ENCODE measurements at places on chromosomes 11 and 22. TPM values are rescaled to one million over a fixed set of nuclear protein-coding genes. Genes with fewer than 3 reads are reported as not detected.

RASL10A gene
- not detected for total RNA-seq

MPPED2 gene
- 5.3 TPM for total RNA-seq

APOA1 gene
- 80.3 TPM for total RNA-seq

METTL15 gene
- total RNA-seq, result 0.32 TPM

SCUBE1 gene
- 2.9 TPM for total RNA-seq

MFRP gene
- not detected for total RNA-seq

C22orf31 gene
- total RNA-seq, result not detected

MS4A12 gene
- not detected for total RNA-seq

MUC2 gene
- total RNA-seq, result 0.11 TPM

Measured in ascending aorta (tissue), 2 donors.